ENCODE measurements at places on chromosomes 3 and 15.

GRCh38 chr3:106534206-106534605 is 665.4 kb upstream of the CBLB start:
- DNase-seq, result no peak

- DNase-seq, result no peak
Measured at GRCh38 chr3:125147491-125147820, 65.1 kb downstream of the SLC12A8 start.

DNA sequence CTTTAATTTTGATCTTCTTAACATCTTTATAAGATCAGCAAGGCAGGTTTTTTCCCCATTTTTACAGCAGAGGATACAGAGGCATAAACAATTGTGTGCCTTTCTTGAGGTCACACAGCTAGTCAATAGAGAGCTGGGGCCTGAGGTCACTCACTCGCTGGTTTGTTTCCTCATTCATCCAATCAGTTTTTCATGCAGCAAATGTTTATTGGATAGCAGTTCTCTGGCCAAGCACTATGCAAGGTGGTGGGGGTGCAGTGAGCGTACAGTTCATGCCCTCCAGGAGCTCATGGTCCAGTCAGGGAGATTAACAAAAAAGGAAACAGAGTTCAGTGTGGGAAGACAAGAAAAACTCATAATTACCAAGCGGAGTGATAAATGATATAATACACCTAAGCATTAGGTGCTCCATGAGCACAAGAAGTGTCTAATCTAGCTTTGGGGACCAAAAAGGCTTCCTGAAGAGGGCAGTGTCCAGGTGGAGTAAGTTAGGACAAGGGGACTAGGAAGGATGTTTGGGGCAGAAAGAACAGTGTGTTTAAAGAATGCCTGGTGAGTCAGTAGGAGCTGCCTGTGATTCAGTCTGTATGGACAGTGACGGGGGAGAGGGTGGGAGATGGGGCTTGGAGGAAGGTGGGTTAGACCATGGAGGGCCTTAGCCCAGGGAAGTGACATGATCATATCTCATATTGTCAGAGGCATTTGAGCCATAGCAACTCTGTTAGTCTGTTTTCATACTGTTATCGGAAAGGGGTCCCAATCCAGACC is 29.3 kb downstream of the MAP2K5 start:
- DNase-seq, result no peak

- DNase-seq, result no peak
Measured at GRCh38 chr3:13552857-13553652, 4.1 kb downstream of the FBLN2 start.

DNA sequence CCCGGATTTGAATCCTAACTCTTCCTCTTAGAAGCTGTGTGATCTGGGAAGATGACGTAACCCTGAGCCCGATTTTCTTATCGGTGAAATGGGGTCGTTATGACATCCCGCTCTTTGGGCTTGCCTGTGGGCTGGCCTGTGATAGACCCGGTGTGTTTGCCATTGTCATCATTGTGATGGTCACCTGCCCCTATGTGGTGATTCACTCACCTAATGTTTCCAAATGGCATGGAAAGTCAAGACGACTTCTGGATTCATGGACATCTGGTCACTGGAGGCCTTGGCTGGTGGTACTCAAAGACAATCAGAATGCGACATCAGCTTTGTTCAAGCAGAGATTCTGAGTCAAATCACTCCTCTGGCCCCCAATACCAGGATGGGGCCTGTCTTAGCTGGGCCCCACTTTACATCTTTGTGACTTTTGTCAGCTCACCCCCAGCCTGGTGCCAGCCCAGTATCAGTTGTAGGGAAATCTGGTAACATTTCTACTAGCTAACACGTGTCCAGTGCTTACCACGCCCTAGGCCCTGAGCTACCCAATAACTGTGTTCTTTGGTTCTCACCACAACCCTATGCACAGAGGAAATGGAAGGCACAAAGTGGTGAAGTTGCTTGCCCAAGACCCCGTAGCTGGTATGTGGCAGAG is 2.8 kb downstream of the TMEM43 start:
- DNase-seq, result no peak

- DNase-seq, result no peak
Measured at GRCh38 chr15:35958021-35958420, 412.1 kb upstream of the DPH6 start.

GRCh38 chr3:197752107-197752506 is 2.4 kb downstream of the FYTTD1 start:
- no peak for DNase-seq

GRCh38 chr3:149299938-149300801 is 33.3 kb downstream of the TM4SF18 start:
- peak; percentile 65 for DNase-seq

DNA sequence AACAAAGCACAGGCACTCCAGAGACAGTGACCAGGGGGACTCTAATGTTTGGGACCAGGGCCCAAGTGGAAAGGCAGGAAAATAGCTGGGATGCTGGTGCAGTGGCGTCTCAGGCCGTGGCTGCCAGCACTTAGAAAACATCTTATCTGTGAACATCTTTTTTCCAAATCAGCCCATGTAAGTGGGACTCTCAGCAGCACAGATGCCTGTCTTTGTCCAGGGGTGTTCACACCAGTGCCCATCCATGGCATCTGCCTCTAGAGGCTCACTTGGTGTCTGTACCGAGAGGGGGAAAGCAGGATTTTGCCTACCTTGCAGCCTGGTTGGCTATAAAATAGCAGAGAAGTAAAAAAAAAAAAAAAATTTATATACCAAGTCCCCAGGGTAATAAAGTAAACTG is 26.7 kb downstream of the SLC12A8 start:
- no peak for DNase-seq

GRCh38 chr15:89666184-89666857 is 11.1 kb upstream of the KIF7 start:
- no peak for DNase-seq

GRCh38 chr3:161349529-161350312 is 21.6 kb downstream of the SPTSSB start:
- peak; percentile 25 for DNase-seq

- DNase-seq, result no peak
Measured at GRCh38 chr3:120642368-120642948, 39.6 kb downstream of the HGD start.

DNA sequence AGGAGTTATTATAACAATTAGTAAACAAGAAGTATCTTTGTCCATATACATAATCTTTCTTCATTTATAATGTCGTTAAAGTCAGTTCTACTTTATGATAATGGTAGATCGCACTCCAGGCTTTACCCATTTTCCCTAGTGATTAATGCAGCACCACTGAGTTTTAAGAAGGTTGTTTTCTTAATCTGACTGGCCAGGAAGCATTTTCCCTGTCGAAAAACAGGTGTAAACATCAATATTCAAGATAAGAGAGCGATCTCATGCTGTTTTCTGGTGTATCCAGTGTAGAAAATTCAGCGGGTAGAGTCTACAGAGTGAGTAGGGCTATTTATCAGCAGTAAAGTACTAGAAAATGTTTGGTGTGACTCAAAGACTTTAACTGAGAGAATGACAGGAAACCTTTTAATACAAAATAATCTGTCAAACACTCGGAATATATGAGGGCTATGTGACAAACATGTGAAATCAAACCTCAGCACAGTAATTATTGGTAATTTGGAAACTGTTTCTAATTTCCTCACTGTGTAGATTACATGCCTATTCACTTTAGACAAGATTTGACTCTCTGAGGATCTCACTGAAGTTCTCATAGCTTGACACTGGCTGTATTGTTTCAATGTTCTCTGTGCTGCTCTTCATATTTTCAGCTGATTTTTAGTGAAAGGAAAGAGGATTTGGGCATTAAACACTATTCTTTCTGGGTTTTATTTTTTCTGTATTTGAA is 1013.2 kb downstream of the VGLL3 start:
- DNase-seq, result no peak

DNA sequence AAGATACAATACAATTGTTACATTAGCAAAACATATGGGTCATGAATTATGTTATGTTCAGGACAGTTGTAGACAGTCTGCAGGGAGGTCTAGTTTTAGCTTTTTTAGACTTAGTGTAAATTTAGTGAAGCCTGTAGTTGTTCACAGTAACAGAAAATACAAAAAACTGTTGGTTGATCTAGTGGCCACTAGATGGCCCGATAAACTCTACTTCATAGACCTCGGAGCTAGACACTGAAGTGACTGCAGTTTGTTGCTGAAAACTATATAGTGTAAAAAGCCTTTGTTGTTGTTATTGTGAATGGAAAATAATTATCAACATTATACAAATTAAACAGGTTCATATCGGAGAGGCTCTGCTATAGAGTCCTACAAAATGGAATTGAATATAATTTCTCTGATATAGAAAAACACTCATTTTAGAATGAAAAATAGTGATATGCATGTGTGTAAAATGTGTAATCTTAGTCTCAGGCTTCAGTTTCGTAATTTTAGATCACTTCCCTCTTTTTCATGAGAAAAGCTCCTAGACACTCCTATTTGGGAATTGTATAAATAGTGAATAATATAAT is 18.3 kb downstream of the MAGEL2 start:
- no peak for DNase-seq

DNA sequence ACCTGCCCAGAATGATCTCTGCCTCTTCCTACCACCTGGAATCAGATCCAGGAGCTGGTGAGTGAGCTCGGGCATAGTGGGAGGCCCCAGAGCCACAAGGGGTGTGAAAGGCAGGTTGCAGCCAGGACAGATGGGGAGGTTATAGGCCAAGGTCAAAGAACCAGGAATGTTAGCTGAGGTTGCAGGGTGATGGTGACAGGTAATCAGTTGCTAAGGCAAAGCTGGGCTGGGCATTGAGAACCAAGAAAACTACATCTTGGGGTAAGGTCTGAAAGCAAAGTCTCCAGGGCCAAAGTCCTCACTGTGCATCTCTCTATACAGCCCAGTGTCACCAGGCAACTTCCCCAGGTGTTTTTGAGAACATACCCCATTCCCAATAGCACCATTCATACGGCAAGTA is 38.4 kb upstream of the SLC6A11 start:
- no peak for DNase-seq

- DNase-seq, result no peak
Measured at GRCh38 chr3:13336592-13336991, 83.5 kb downstream of the NUP210 start.

DNA sequence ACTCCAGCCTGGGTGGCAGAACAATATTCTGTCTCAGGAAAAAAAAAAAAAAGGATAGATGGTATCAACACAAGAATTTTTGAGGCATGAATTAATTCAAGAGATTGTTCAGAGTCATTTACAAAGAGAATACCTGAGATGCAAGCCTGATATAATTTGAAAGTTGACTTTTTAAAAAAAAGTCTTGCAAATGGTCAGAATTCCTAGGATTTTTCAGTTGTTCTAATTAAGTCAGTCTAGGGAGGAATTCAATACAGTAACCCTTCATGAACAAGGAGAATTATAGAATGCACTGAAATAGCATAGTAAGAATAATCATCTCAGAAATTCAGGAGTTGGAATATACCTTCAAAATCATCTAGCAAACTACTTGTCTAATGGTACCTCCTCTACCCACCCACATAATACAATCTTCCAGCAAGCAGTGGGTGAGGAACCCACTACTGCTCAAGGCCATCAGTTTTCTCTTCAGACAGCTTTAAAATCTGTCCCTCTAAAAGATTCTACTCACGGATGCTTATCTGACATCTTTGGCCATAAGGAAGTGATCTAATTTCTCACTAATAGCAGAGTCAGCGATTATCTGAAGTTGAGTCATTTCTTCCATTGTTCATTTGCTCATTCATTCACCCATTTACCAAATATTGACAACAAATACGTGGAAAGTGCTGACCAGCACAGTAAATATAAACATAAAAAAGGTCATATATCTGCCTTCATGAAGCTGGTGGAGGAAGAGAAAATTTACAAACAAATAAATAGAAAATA is 159.6 kb downstream of the GREM1 start:
- DNase-seq, result no peak

All from A549 (cell line).